ENCODE measurements at places on chromosomes 6 and 20. TPM values are rescaled to one million over a fixed set of nuclear protein-coding genes. Genes with fewer than 3 reads are reported as not detected.

- no peak overlapping the region for H3K27ac ChIP-seq
- peaks cover 8% of the 10 kb centered on the region for H3K36me3 ChIP-seq
- ATAC-seq, result no peak
These were observed 37.0 kb downstream of the AKAP7 start for GRCh38 chr6:131172222-131172621.

CDH22 gene
- not detected for total RNA-seq

- no peak for ATAC-seq
- H3K4me3 ChIP-seq, result no peak overlapping the region
- H3K4me1 ChIP-seq, result no peaks in the 10 kb centered on the region
- peaks cover 7% of the 10 kb centered on the region for H3K36me3 ChIP-seq
- H3K27ac ChIP-seq, result no peak overlapping the region
These were observed 18.9 kb downstream of the TFAP2A start for GRCh38 chr6:10395704-10396546.

- no peaks in the 10 kb centered on the region for H3K4me1 ChIP-seq
- no peak overlapping the region for H3K4me3 ChIP-seq
- no peaks in the 10 kb centered on the region for H3K36me3 ChIP-seq
- no peak for ATAC-seq
These were observed 53.2 kb downstream of the RIN2 start for GRCh38 chr20:19811231-19811630.

SYNJ2 gene
- total RNA-seq, result 32.0 TPM

GRCh38 chr6:165615636-165616035 lies 47.4 kb downstream of the PDE10A start:
- H3K36me3 ChIP-seq, result no peaks in the 10 kb centered on the region
- H3K27ac ChIP-seq, result no peak overlapping the region
- no peaks in the 10 kb centered on the region for H3K27me3 ChIP-seq
- H3K4me1 ChIP-seq, result no peaks in the 10 kb centered on the region

Data from activated T-helper 17 cell treated with anti-CD3 and anti-CD28 coated beads, Interleukin-2, amount 50 U/mL, for 72 hours (primary cell).